ENCODE measurements at places on chromosomes 11 and 22.

DNA sequence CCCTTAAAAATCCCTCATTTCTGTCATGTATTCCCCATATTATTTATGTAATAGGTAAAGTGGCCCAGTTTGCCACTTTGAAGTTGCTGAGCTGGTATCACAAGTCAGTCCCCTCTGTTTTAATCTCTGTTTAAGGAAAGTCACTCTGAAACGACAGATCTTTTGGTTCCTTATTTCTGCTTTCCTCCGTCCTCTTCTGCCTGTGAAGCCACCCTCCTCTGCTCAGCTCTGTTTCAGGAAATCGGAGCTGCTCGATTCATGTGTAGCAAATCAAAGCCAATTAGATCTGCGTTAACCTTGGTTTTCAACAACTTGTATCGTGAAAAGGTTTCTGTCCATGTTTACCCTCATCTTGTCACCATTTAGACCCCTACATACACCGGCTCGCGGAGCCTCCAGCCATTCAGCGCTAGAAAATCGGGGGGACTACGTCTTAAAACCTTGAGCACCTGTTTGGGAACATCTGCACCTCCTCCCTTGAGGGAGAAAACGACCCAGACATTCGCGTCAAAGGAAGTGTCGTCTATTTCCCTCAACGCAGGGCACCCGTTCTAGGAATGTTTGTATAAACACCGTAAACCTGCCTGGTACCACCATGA lies 576 bp upstream of the SC5D start:
- DNase-seq = no peak

- DNase-seq = no peak
Observed at GRCh38 chr11:116375221-116375620, 397.6 kb downstream of the BUD13 start.

GRCh38 chr11:3610846-3611245 lies 30.9 kb downstream of the ART5 start:
- DNase-seq = no peak

- DNase-seq = no peak
Observed at GRCh38 chr11:57370251-57370650, 10.7 kb downstream of the PRG3 start.

- no peak for DNase-seq
Observed at GRCh38 chr22:37337204-37337943, 55.1 kb downstream of the CYTH4 start.

DNA sequence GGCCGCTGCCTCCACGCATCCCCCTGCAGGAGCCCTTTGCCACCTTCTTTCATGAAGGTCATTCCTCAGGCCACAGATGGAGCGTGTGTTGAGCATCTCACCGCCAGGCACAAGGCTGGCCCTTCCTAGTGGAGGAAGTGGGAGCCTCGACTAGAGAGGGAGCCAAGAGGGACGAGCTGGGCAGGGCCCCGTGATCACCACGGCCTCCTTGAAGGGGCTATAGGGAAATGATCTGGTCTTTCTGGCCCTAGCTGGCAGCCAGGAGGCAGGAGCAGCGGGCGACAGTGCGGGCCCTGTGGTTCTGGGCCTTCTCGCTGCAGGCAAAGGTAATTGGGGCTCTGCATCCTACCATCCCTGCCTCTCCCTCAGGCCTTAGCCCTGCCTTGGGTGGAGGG lies 49.1 kb downstream of the PISD start:
- no peak for DNase-seq

DNA sequence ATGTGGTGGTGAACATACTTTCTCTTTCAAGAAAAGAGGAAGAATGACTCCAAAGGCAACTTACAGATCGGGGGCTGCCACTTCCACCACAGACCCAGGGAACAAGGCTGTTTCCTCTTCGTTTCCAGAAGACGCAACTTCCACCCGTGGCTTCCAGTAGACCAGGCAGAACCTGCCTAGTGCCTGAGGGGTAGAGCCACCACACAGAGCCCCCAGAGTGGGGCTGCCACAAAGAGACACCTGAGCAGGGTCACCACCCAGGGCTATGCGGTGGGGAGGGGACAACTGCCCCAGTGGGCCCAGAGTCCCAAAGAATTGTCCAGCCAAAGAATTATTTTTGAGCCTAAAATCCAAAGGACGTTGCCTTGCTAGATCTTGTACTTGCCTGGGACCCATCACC lies 16.7 kb upstream of the PHF21B start:
- no peak for DNase-seq

DNA sequence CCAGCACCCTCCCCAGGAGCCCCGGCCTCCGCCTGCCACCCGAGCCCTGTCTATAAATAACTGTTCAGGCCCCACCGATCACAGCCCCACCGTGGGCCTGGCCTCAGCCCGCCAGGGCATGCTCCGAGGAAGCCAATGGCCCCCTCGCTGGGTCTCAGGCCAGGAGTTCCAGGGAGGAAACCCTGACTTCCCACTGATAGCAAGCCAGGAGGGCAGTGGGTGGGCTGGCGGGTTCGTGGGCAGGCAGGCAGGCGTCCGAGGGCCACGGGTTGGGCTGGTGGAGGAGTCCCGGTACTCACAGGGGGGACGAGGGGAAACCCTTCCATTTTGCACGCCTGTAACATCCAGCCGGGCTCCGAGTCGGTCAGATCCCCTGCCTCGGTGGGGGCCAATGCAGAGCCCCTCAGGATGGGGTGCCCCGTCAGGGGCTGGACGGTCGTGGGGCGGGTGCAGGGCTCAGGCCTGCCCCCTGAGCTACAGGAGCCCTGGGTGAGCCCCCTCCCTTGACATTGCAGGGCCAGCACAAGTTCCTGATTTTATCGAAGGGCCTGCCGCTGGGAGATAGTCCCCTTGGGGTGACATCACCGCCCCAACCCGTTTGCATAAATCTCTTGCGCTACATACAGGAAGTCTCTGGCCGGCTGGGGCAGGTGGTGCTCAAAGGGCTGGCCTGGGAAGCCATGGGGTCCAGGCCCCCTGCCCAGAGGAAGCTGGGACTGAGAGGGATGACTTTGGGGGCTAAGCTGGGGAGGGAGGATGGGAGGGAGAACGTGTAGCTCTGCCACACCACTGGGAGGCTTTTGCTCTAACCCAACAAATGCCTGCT lies at the start of gene SPI1:
Gene SPI1, minus strand, starts transcription at position 538 of the 826 bp plus-strand sequence. Its CDS starts 194 bp downstream, at position 344.
- no peak for DNase-seq
